ENCODE measurements at places on chromosomes 11 and 22.

GRCh38 chr11:69130654-69131053, 25.1 kb upstream of the SMIM38 start:
- ATAC-seq, result no peak

DNA sequence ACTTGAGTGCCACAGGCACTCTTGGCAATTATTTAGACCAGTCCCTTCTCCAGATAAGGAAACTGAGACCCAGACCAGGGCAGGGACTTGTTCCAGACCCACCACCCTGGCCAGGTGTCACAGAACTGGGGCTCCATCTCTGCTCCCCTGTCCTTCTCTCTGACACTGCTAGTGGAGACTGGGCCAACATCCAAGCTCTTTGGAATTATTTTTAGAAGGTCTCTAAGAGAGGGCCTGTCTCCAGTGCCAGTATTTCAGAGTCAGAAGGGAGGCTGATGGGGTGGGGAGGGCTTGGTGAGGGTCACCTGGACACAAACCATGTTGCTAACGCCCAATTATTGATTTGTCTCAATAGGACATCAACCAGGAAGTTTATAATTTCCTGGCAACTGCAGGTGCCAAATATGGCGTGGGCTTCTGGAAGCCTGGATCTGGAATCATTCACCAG, 32.7 kb downstream of the POLR3H start:
- ATAC-seq, result no peak

- ATAC-seq, result no peak
Measured at GRCh38 chr22:35977136-35977535, 51.5 kb downstream of the RBFOX2 start.

DNA sequence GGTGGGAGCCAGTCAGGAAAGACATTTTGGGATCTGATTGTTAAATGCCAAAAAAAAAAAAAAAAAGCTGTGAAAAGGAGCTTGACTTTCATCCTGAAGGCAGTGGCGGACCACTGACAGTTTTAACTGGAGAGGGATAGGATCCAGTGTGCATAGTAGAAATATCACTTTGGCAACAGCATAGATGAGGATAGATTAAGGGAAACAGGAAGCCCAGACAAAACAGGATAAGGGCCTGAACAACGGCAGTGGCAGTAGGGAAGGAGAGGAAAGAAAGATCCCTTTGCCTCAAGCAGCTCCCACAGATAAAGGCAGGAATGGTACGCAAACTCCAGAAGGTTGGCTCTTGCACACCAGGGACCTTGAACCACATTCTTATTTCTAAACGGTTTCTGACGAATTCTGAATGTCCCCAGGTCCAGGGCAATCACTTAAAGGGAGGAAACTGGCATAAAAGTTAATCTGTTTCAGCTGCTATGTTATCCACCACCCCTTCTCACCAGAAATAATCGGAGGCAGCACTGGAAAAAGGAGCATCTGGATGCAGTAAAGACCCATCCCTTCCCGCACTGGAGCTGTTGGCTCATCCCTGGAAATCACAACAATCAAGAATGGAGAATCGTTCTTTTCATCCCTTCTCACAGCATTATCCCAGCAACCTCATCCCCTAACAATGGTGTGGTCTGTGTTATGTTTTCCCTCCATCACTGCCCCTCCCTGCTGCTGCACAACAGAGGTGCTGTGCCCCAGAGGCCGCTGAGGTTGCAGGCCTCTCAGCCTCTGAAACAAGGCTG, 99.1 kb downstream of the GAB2 start:
- ATAC-seq, result no peak

GRCh38 chr11:3169255-3170043, 4.3 kb upstream of the OSBPL5 start:
- ATAC-seq, result peak; percentile 74

DNA sequence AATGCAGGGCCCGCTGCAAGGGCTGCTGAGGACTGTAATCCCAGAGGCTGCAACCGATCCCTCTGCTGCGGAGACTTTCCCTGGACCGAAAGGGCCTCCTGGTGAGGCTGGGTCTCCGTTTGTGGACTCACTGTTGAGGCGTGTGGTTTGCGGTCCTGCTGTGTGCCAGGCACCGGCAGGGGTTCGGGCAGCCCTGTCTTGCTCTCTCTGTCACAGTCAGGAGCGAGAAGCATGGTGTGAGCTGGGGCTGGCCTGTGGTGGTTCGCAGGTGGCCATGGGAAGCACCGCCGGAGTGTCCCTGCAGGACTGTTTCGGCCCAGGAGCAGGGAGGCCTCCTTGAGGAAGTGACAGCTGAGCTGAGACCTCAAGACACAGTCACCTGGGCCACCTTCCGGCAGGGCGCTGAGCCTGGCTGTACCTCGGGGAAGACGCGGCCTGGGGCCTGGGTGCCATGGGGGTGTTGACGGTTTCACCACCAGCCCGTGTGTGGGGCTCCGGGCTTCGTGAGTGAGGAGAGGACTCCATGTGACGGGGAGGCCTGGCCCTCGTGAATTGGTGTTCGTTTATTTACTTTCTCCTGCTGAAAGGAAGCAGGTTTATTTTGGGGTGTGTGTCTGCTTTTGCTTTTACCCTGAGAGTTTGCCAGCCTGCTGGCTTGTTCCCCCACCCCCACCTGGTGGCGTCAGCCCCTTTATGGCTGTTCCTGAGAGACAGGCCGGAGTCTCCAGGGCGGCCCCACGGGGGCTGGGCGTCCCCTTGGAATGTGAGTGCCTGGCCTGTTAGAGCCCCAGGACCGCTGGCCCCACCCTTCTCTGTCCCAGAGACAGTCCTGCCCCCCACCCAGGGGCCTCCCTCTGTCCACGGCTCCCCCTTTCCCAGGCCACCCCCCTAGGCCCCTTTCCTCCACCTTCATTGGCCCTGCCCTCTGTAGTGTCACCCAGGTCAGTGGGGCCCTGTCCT, 122.5 kb downstream of the KCNQ1OT1 start:
- ATAC-seq, result no peak

Data from activated T-helper 17 cell treated with anti-CD3 and anti-CD28 coated beads, Interleukin-2, amount 50 U/mL, for 72 hours (primary cell).